NCI-H524 treated with DMSO at 0.1 percent for 48 hours (cell line): ENCODE measurements at places on chromosomes 13 and 19.

DNA sequence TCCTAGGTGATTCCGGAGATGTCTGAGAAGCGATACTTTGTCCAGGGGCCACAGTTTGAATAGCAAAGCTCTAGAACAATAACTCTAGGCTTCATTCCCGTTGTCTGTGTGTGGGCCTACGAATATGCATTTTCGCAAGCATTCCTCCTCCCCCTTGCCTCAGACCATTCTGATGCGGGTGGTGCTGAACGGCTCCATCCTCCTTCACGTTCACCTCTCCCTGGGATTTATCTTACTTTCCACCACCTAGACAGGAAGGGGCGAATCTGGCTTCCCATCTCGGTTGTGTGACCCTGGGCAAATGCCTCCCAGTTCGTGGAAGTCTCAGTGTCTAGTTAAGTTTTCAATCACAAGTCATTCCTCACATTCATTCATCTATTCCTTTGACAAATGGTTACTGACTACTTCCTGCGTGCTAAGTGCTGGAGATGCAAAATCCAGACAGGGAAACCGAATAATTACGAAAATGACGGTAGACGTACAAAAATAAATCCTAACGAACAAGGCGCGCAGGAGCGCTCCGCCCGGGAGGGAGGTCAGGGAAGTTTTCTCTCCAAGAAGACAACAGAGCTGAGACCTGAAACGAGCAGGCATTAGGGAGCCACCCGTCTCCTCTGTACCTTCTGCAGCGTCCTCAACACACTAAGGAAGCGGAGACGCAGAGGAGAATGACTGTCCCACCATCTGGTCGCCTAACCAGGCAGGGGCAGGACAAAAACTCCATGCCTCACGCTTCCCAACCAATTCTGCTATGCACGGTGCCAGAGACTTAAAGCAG is 1.3 kb upstream of the CNOT3 start:
- DNase-seq: no peak

- DNase-seq: no peak
These were observed 1.9 kb upstream of the PEG3 start for GRCh38 chr19:56842412-56842811.

DNA sequence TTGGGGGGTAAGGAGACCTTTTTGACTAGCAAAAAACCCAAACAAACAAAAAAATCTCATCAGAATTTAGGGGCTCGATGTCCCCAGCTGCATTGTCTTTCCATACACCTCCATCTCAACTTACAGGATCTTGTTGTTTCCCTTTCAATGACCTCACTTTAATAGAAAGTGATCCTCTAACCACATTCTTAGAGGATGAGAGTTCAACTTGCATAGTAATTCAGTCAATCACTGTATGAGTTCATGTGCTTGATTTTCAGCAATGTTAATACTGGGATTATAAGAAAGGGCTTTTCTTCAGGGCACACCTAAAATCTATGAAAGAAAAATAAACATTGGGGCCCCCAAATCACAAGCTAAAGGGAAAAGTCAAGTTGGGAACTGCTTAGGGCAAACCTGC is 1512.0 kb downstream of the SLITRK1 start:
- no peak for DNase-seq

DNA sequence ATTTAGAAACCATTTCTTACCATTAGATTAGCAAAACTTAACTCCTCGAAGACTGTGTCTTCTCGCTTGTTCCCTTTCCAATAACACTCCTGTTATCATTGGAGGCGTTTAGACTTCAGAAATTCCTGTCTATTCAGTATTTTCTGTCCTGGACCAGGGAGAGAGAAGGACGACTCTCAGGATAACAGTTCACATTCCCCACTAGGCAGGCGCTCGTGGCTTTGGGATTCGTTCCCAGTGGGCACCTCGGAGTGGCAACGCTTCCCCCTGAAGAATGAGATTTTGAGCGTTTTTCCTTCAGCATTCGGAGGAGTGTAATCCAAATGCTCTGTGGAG is 429 bp upstream of the ZNF225 start:
- no peak for DNase-seq

DNA sequence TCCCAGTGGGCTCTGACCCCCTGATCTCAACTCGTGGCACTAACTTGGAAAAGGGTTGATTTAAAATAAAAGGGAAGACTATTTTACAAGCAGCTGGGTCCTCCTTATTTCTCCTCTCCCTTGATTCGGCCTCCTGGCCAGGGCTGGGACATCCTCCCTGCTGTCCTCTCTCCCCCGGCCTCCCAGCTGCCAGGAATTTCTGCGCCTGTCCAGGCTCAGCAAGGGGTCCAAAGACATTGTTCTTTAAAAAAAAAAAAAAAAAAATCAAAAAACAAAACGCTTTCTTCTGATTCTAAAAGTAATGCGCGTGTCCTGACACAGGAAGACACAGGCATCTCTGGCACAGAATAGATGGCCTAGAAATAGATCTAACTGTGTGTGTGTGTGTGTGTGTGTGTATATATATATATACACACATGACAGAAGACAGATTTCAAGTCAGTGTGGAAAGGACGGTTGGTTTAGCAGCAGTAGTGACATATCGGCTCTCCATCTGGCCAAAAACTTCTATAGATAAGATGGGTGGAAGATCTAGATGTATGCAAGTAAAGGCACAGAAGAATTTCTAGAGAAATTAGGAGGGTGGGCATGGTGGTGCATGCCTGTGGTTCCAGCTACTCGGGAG is 12.3 kb upstream of the LENG8 start:
- DNase-seq: no peak

DNA sequence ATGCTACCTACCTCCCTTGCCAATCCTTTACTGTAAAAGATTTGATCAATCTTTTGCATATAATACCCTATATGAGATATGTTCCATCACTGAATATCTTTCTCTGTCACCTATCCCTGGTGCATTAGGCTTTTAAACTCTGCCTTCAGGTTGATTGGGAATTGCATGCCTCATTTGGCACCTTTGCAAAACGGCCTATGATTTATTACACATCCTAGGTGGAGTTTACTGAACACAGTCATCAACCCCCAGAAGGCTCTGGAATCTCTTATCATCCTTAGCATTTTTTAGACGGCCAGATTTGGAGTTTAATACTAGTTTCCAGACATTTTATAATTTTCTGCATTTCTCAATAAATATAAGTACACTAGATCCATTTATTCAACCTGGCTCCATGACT is 448.4 kb upstream of the SLC10A2 start:
- no peak for DNase-seq

- DNase-seq: no peak
These were observed 13.0 kb downstream of the ZIC5 start for GRCh38 chr13:99958406-99959126.

- no peak for DNase-seq
These were observed 15.9 kb upstream of the ZNF254 start for GRCh38 chr19:24071078-24071477.

DNA sequence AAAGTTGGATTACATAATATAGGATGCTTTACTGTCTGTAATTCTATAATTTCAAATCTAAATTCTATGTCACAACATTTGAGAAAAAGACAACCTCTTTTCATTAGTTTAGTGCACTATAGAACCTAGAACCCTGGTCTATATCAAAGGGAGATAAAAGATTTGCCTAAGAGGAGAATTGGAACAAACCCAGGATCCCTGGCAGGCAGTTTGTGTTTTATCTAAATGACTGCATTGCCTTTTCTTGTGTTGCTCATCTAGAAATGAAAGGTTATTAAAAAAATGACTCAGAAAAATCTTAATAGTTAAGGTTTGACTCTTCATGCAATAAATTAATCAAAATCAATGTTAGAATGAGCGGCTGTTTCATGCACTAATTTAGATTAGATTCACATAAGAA is 96.7 kb downstream of the PCDH9 start:
- no peak for DNase-seq
